CD4-positive, alpha-beta T cell treated with Interferon alpha-2 for 1 hour (primary cell): ENCODE measurements at places on chromosomes 6 and 20.

DNA sequence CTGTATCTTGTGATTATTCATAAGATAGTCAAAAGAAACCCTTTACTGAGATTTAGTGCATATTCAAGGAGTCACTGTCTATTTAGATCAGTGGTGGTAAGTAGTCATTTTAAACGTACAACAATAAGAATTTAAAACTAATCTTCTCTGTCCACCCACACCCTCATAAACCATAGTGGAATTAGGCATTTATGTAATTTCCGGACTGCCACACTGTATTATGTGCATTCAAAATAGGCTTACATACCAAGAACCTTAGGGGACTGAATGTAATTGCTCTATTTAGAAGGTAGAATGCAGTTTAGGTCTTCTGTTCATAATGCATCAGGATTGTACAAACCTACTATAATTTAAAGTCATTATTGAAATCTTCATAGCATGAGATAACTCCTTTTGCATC is 685.4 kb downstream of the TENT5A start:
- DNase-seq = no peak

- DNase-seq = no peak
These were observed 74.4 kb downstream of the SASH1 start for GRCh38 chr6:148417045-148417444.

GRCh38 chr20:53920647-53921245 is 149.6 kb downstream of the BCAS1 start:
- DNase-seq = no peak

GRCh38 chr20:9052136-9052535 is 16.8 kb upstream of the PLCB4 start:
- DNase-seq = no peak

DNA sequence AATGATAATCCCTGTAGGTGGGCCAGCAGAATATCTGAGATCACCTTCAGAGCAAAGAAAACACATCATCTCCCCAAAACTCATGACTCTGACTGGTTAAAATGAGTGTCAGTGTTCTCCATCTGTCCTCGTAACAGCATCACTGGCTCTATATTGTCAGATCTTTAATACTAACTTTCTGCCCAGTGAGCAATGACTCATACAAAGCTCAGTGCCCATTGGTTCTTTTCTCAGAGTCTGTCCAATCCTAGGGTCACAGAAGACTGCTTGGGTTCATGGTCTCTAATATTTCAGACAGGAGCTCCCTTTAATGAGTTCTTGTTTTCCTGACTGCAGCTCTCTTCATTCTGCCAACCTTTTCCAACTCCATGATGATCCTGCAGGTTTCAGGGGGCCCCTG is 36.4 kb downstream of the HLA-DPB1 start:
- peak; percentile 51 for DNase-seq

DNA sequence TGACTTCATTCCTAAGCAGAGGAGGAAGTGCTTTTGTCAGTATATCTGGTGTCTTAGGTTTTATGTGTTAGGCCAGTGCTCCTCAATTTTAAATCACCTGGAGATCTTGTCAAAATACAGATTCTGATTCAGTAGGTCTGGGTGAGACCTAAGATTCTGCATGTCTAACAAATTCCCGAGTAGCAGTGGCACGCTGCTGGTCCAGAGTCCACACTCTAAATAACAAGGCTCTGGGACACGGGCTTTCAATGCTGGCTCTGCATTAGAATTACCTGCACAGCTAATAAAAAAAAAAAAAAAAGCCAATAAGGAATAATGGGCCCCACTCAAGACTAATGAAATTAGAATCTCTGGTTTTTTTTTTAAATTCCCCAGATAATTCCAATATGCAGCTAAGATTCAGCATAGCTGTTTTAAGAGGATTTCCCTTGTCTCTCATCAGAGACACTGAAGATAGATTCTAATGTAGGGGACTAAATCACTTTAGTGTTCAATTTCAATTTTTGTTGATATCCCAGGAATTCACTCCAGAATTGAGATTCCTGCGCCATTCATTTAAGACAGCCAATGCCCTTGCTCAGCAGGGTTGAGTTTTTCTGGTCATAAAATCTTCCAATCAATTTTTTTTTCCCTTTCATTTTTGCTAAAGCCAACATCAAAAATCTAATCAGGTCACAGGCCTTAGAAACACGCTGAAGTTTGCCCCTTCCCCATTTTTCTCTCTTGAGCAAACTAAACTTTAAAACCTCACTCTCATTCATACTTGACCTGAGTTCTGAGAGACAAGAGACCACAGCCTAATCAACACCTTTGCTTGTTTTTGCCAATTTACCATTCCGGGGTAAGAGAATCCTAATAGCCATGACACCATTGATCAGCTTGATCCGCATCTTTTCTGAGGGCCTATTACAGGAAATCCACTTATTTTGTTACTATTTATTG is 2.4 kb downstream of the TDP2 start:
- no peak for DNase-seq

GRCh38 chr6:100730001-100730980 is 150.8 kb downstream of the ASCC3 start:
- no peak for DNase-seq

- DNase-seq = no peak
These were observed 561.8 kb upstream of the AGPAT4 start for GRCh38 chr6:161835500-161836215.

GRCh38 chr20:12466915-12467314 is 541.9 kb upstream of the SPTLC3 start:
- no peak for DNase-seq

DNA sequence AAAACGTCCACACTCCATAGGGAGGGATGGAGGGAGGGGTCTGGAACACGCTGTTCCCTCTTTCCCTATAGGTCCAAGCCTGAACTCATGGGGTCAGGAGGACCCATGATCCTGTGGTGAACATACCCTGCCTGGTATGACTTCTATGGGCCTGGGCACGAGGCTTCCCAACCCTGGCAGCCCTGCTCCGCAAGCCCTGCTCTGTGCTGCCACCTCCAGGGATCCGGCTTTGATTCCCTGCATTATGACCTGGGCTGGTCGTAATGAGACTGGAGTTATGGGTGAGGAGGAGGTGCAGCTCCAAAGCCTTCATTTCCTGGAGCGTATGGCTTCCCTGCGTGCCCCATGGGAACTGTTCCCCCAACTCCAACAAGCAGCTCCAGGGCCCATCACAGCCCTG is 54.9 kb downstream of the CDH22 start:
- DNase-seq = no peak

DNA sequence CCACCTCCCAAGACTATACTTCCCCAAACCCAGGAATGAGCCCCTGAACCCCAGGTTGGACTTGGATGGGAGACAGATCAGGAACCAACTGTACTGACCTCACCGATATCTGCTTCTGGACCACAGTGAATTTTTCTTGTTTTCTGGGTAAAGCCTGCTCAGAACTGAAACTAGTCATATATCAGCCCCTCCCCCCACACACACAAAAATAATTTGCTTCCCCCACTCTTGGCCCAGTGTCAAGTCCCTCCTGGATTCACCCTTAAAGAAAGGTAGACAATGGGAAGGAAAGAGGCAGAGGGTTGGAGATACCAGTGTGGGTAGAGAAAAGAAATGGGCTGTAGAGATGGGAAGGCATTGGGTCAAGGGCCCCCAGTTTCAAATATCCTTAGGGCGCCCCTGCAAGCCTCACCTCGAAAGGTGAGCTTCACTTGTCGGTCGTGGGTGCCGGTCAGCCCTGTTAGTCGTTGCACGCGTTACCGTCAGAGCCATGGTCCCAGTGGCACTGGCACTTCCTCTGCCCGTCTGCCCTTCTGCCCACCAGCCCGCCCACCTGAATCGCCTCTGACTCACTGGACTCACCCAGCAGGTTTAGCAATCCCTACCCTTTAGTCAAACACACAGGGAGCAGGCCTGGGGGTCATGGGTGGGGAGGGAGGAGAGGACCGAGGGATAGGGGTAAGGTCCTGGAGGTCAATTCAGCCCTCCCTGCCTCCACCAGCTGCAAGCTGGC is 8.5 kb upstream of the SPAG4 start:
- DNase-seq = no peak
